Lung microvascular endothelial cell (primary cell): ENCODE measurements at places on chromosomes 2 and 18.

DNA sequence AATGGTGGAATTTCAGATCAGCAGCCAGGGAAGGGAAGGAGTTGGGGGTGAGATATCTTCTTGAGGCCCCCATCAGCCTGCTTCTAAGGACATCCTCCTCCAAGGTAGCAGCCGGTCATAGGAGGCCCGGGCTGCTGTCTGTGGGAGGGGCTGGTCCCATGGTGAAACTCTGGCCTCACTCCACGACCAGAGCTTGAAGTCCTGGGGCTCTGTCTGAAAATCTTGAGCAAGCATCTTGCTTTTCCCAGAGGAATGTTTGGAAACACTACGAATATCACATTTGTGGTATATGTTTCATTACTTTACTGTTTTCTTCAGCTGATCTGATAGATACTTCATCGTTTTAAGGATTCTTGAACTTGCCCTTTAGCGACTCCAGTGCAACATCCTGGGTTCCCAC is 103.7 kb downstream of the CTAGE1 start:
- no peak for DNase-seq

DNA sequence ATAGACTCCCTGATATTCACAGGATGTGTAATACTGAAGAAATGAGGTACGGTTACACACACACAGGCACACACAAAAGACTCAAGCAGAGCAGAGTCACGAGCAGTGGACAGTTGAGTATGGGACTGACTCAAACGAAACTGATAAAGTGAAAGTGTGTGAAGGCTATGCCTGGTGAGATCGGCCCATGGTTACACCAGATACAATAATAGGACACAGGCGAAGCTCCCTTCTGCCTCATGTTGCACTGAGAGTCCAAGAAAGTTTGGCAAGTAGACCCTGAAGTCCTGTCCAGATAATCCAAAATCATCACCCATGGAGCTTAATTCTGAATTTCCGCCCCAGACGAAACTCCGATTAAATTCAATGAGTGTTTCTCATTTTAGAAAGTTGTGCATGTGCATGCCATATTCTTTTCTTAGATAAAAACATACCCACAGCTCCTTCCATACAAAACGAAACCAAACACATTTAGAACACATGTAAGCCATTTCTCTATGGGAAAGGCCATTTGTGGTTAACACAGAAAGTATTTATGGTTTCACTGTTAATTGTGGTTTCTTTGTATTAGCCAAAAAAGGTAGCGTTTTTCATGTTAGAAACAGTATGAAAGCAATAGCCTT is 567.6 kb downstream of the PLCL1 start:
- no peak for DNase-seq

DNA sequence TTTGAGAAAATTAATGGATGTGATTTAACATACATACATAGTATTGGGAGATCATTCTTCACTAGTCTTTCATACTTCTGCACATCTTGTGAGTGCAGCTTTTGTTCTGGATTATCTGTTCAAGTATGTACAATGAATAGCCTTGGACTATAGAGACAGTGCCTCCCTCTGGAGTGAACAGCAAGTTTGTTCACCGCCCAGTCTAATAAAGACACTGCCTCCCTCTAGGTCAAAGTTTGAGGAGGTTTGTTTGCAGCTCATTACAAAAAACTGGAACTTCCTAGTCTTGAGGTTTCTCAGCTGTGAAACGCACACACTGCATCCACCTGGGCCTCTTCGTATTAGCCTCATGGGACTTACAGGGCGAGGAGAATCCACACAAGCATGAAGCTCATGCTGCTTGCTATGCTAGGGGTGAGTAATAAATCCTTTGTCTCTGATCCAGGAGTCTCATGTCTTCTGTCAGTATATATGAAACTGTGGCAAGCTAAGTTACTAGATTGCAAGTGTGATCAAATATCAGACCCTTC is 26.0 kb upstream of the LAPTM4A start:
- no peak for DNase-seq

DNA sequence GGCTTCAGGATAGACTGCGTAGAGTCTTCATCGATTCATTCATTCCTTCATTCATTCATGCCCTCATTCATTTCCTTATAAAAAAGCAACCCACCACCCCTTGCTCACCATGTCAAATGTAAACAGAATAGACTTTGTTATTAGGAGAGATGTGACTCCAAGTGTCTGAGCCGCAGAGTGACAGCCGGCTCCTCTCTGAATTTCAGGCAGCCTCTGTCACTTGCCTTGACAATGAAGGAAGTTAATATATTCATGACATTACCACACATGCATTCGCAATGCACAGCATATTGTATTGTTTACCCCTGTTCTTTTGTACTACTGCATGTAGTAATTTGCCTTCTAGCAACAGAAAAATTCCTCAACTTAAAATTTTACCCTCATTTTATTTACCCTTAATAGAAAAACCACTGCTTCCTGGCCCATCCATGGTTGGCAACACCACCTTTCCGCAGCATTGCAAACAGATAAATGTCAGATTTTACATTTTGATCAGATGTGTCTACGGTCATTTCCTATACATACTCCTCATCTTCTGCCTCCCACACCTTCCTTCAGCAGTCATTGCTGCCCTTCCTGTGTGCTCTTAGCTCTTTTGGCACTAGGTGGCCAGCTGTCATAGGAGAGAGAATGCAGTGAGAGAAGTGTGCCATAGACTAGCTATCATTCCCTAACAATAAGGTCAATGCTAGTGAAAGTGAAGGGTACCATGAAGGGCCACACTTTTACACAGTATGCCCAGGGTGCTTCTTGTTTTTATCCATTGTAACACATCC is 1090.8 kb downstream of the BCL11A start:
- no peak for DNase-seq

DNA sequence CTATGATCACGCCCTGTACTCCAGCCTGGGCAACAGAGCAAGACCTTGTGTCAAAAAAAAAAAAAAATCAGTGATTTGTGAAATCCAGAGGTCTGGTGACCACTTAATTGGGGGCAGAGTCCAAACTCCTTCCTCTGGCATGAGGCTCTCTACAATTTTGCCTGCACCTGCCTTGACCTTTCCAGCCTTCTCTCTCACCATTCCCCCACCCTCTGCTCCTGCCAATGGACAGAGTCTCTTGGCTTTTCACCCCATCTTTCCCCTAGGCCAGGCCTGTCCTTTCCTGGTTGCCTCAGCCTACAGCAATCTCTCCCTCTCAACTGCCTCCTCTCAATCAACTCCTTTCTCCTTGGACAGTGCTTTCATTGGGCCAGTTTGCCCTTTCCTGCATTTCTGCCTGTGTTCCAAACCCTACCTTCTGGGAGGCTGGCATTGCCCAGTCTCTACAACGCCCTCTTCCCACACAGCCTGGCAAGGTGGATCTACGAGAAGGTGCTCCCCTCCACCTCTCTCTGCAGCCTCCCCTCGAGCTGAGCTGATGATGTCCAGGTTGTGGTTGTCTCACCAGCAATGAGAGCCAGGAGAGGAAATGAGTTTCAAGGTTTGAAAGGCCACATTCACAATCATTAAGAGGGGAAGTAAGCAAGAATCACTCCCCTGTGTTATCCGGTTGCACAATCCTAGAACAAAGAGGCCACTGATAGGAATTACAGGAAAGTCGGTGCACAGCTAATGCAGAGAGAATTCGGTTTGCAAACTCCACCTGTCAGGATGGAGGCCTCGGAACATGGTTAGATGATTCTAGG is 39.5 kb upstream of the NPAS2 start:
- DNase-seq = peak; percentile 86

GRCh38 chr18:36467614-36468013 is 170.1 kb downstream of the FHOD3 start:
- DNase-seq = no peak

DNA sequence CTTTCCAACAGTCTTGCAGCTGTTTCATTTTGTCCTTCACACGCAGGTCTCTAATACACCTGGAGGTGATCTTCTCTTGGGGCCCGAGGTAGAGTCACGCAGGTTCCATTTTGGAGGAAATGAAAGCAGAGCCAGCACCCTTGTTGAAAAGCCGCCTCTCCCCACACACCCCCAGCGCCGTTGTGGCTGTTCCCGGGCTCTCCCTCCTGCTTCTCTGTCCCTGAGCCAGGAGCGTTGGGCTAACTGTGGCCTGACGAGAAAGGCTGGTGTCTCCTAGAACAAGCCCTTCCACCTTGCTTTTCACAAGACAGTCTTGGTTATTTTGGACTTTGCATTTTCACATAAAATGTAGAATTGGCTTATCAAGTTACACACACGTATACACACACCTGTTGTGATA is 16.3 kb downstream of the SNED1 start:
- no peak for DNase-seq

- DNase-seq = no peak
Measured at GRCh38 chr18:63298400-63299365, 20.9 kb downstream of the BCL2 start.

- peak; percentile 50 for DNase-seq
Measured at GRCh38 chr2:50401772-50402653, 629.9 kb downstream of the NRXN1 start.
